ENCODE measurements at places on chromosomes 3 and 15. TPM values are rescaled to one million over a fixed set of nuclear protein-coding genes. Genes with fewer than 3 reads are reported as not detected.
A peak's percentile ranks its signal among the peaks of the same experiment; 100 is the strongest.

The WHAMM gene
- 3.7 TPM for total RNA-seq

The CLDN11 gene
- not detected for total RNA-seq

The LRRC2 gene
- total RNA-seq = not detected

The TERC gene
- total RNA-seq = 16.0 TPM

The SLC27A2 gene
- total RNA-seq = 25.2 TPM

The LSMEM2 gene
- not detected for total RNA-seq

The NBEAL2 gene
- total RNA-seq = 85.0 TPM

The LRRK1 gene
- total RNA-seq = 0.20 TPM

The WDR73 gene
- total RNA-seq = 9.5 TPM

- DNase-seq = no peak
These were observed 885.6 kb upstream of the NR2F2 start for GRCh38 chr15:95444860-95445259.

- DNase-seq = no peak
These were observed 222.3 kb downstream of the ZMAT3 start for GRCh38 chr3:178849199-178849910.

- no peak for DNase-seq
These were observed 9.0 kb downstream of the PIK3R4 start for GRCh38 chr3:130737622-130738021.

GRCh38 chr3:112001526-112001925, 2.8 kb downstream of the TAGLN3 start:
- DNase-seq = peak; percentile 31

GRCh38 chr3:1693145-1693544, 405.5 kb upstream of the CNTN4 start:
- DNase-seq = no peak

GRCh38 chr3:74357881-74358280, 256.6 kb downstream of the CNTN3 start:
- no peak for DNase-seq

DNA sequence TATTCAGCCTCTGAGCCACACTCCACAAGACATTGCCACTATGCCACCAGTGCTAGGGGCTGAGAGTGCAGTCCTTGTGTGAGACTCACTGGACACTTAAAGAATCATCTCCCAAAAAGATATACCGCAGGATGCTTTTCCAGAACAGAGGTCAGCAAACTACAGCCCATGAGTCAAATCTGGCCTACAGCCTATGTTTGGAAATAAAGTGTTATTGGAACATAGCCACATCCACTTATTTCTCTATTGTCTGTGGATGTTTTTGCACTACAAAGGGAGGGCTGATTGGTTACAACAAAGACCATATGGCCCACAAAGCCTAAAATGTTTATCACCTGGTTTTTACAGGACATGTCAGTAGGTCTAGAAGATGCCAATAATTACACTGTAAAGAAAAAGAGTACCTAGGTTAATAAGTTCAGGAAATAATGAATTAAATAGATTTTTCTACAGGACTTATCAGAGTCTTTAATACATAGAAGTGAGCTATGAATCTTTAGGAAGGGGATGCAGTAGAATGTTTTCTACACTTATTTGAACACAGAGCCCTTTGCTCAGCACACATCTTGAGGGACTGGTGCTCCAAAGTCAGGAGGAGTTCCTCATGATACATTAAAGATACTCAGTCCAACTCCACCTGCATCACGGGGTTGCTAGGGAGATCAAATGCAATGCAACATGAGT, 26.3 kb downstream of the SRGAP3 start:
- DNase-seq = no peak

DNA sequence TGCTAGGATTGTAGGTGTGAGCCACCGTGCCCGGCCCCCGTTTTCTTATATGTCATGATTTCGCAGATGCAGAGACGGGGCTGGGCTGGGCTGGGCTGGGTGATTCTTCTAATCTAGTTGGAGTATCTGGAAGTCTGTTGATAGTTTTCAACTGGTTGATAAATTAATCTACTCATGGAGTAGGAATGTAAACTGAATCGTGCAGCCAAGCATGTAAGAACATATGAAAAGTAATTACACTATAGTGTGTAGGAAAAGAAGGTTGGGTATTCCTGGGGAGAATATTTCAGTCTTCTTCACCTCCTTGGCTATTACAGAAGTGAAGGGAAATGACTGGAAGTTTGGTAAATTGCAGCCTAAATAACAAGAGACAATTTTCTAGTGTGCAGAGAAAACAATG, 82.6 kb upstream of the MAGI1 start:
- DNase-seq = no peak

- no peak for DNase-seq
These were observed 112.4 kb upstream of the GOLGA8J start for GRCh38 chr15:29970402-29970695.

DNA sequence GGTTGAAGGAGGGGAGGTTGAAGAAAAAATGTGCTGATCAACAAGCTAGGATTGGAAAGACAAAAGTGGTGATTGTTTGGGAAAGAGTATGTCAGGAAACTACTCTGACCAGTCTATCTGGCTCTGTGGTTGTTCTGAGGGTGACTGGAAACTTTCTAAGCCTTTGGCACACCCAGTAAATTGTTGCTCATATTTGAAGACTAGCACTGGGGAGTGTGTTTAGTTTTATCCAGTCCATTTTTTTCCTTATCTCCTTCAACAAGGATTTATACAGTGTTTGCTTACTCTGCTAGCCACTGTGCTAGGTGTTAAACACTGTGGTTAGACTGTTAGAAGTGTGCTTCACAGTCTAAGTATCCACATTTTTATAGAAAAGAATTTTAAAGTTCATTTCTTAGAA, 28.8 kb downstream of the PPM1L start:
- no peak for DNase-seq

DNA sequence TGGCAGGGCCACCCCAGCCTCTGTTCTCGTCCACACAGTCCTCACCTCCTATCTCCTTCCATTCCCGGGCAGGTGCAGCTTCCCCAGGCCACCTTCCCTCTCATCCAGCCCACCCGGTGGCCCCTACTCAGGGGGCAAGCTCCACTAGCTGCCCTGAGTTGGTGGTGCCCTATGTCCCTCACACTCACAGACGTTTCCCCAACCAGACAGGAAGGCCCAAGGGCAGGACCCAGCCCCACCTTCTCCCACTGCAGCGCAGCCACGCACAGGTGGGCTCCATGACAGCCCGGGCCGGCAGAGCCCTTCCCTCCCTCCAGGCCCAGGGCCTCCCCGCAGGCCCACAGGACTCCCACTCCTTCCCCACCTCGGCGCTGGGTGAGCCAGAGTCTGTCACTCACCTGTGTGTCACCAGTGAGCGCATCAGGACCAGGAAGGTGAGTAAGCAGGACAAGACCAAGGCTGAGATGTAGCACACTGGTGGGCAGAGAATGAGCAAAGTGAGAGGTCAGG, 11.1 kb downstream of the ISLR start:
- DNase-seq = no peak

DNA sequence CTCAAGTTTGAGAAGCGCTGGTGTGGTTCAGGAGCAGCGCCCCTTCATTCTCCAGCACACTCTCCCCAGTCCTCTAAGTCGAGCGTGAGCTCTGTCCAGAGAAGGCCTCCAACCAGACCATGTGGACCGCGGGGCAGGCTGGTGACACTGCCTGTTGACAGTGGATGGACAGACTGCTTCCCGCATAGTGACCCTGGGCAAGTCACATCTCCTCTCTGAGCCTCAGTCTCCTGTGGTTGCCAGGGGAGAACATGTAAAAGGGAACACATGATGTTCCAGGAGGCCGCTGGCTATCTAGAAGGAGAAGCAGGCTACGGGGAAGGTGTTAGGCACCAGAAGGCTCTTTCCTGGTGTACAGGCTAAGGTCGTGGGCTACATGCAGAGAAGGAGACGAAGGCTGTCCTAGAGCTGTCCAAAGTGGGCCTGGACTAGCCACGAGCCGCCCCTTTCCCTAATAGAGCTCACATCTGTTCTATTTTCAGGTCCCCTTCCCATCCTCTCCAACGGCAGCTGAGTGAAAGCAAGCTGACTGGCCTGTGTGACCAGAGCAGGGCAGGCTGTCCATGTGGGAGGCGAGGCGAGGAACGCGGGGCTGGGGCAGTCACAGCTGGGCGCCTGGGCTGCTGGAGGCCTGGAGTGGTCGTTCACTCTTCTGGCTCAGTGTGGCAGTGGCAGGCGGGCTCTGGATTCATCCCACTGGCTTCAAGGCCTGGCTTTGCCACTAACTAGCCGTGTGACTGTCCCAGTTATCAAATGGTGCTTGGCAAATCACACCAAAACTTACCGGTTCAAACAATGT, 11.1 kb downstream of the ISG20 start:
- peak; percentile 5 for DNase-seq

DNA sequence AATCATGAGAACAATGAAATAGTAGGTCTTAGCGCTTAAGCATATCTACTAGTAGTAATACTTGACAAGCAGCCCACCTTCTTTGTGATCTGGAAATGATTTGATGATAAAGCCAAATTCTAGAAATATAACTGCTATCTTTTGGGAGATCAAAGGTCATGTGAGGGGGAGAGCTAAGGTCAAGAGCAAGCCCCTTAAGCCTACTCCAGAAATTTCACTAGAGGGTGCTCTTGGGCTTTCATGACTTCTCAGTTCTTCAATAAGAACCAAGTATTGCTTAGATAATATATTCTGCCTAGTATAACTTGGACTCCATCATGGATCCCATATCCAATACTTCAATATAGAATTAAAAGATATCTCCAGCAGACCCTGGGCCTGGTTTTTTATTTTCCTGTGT, 319.6 kb downstream of the ZBTB20 start:
- peak; percentile 11 for DNase-seq

DNA sequence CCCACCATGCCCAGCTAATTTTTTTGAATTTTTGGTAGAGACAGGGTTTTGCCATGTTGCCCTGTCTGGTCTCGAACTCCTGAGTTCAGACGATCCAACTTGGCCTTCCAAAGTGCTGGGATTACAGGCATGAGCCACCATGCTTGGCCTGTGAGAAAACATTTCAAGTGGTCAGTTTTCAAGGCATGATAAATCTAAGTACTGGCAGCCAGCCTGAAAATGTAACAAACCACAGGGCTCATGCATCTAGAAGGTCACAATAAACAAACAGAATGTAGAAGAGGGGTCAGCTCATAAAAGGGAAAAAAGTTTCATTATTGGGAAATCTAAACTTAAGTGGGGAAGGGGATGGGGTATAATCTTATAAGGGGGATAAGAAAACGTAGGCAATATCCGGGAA, 39.9 kb downstream of the PPCDC start:
- DNase-seq = no peak

- no peak for DNase-seq
These were observed 86.6 kb downstream of the NR2F2 start for GRCh38 chr15:96416934-96417759.

GRCh38 chr15:26051761-26052675, 188.9 kb upstream of the ATP10A start:
- no peak for DNase-seq

DNA sequence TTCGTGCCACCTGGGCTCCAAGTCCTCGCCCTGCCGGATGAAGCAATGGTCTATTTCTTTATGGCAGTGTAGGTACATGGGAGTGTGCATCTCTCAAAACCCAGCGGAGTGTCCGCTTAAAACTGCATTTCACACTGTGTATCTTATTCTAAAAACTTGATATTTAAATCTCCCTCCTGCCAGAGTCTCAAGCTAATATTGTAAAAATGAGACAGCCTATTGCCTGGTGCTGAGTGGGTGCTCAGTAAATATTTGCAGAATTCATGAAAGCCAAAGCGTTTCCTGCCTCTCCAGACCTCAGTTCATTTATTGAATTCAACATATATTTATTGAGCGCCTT, 330 bp upstream of the TBC1D2B start:
- no peak for DNase-seq
